ENCODE measurements at places on chromosomes 12 and 14.
A peak's percentile ranks its signal among the peaks of the same experiment; 100 is the strongest.

DNA sequence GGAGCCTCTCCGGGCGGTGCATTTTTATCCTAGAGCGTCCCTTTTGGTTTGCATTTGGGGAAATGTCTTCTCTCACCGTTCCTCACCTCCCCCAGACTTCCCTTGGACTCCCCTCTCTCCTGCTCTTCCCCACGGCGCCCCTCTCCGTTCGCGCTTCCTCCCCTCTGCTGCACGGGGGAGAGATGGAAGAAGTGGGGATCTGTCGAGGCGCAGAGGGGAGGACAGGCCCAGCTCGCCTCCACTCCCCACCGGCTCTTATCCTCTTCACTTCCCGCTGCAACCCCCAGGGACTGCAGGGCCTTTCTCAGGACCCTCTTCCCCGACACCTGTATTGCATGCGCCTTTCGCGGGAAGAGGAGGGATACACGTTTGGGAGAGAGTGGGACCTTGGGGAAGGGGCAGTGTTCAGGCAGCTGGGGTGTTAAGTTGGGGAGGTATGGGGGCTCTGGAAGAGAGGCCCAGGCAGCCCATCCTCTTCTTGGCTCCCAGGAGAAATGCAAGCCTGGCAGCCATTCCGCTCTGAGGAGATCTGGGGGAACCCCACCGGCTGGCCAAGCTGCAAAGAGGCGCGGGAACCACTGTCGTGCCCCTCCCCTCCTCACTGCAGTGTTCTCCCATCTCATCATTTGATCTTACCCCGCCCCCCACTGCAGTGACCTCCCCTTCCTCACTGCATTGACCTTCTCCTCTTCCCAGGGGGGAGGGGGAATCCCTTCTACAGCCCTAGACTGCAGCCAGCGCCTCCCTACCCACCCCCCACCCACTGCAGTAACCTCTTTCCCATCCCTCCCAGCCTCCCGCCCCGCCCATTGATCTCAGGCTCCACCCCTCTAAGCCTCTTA, 788 bp downstream of the ENO2 start:
- peak; percentile 47 for DNase-seq

GRCh38 chr14:86954623-86955022, 1038.4 kb downstream of the GALC start:
- DNase-seq = no peak

DNA sequence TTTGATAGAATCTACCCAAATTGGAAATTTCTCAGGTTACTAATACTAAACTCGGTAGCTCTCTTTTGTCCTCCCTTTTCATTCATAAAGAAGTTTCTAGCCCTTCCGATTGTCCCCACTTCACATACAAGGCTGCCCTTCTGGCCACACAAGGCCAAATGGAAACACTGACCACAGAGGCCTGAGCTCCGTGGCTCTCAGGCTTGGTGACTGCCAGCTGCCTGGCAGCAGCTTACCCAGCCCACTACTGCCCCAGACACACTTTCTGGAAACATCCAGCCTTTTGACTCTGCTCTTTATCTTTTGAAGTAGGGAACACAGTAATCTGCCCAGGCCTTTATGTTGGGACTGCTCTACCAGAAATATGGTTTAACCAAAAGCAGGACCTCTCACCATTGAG, 167.2 kb downstream of the GCH1 start:
- no peak for DNase-seq

GRCh38 chr14:104513641-104514046, 65.9 kb upstream of the C14orf180 start:
- no peak for DNase-seq

DNA sequence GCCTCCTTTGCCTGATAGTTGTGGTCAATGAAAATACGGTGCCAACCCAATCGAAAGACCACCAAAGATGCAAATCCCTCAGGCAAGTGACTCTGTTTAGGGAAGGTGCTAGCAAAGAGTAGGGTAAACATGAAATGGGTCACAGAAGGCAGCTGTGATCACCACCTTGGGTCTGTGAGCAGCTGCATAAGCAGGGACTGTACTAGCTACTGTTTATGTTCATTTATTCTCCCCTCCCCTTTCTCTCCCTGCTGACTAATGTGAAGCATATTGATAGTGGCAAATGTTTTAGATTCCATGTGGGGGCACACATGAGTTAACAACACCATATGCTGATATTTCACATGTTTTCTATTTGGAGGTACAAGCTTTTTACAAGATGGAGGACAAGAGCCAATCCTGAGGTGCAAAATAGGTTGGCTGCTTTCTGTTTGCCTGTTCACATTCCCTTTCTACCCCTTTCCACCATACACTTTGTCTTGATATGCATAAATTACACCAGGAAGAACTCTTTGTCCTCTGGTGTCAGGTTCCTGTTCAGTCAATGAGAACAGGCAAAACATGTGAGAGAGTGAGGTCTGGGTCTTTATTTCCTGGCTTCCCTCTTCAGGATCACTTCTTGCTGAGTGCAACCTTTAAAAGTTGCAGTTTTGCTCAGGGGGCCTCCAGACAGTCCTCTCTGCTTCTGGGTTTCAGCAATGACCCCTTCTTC, 71.1 kb downstream of the AVPR1A start:
- DNase-seq = no peak

GRCh38 chr12:74490390-74491064, 47.1 kb upstream of the ATXN7L3B start:
- DNase-seq = peak; percentile 29

- DNase-seq = peak; percentile 18
These were observed 52.5 kb upstream of the RBM19 start for GRCh38 chr12:114018669-114019068.

- DNase-seq = no peak
These were observed 18.5 kb downstream of the ELK3 start for GRCh38 chr12:96212456-96213375.

- DNase-seq = no peak
These were observed 16.1 kb upstream of the KIF21A start for GRCh38 chr12:39459027-39459434.

GRCh38 chr12:102438047-102438826, 42.1 kb downstream of the IGF1 start:
- peak; percentile 78 for DNase-seq

GRCh38 chr12:121857322-121858246, 1.1 kb downstream of the HPD start:
- DNase-seq = no peak

DNA sequence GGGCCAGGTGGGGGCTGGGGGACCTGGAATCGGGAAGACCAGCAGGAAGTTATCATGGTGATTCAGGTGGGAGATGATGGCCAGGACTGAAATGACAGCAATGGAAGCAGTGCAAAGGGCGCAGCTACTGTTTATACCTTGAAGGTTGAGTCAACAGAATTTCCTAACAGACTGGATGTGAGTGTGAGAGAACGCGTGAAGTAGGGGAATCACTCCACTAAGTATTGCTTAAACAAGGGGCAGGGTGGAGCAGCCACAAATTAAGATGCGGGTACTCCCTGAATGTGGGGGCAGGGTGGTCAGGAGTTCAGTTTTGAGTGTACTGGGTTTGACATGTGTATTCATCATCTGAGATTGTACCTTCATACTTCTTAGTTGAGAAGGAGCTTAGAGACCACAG, 45.1 kb downstream of the MYF5 start:
- peak; percentile 31 for DNase-seq

DNA sequence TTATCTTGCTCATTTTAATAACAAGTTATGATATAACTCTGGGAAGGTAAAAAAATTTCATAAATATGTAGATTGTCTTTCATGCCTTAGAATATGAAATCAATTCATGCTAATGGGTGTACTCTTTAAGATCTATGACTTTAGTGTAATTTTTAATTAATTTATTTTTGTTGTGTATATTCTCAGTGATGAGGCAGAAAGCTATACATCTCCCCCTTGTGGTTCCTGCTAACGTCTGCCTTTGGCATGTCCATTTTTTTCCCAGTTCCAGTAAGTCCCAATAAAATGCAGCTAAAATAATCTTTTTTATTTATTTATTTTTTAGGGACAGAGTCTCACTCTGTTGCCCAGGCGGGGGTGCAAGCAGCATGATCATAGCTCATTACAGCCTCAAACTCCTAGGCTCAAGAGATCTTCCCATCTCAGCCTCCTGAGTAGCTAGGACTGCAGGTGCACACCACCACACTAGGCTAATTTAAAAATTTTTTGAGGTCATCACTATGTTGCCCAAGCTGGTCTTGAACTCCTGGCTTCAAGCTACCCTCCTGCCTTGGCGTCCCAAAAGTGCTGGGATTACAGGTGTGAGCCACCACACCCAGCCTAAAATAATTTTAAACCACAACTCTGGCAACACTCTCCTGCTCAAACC, 3.3 kb upstream of the CHURC1 start:
- DNase-seq = peak; percentile 70

Measured in ELR (cell line).